ENCODE measurements at places on chromosomes 3 and 15.
A peak's percentile ranks its signal among the peaks of the same experiment; 100 is the strongest.

DNA sequence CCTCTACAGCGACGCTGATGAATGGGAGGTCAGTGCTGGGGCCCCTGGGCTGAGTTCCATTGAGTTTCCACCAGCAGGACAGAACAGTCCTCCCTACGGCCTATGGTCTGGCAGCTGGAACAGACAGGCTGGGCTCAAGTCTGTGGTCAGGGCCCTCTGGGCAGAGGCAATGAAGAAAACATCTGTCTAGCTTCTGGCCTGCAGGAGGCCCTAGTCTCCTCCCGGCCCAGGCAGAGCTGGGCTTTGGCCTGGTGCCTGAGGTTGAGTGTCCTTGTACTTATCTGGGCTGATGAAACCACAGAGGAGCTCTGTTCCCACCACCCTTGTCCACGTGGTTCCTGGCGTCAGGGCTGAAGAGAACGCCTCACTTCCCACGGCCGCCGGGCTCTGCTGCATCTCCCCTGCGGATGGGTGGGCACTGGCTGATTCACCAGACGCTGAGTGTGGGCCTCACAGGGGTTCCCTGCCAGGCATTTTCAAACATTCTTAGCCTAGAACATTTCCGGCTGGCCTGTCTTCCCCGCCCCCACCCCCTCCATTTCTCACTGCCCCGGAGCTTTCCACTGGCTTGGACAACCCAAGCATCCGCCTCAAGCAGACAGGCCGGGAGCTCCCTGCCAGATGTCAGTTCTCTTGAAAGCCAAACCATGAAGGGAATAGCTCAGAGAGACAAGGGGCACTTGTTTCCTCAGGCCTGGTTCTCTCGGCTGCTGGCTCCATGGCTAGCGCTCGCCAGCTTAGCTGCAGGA is 20.3 kb downstream of the PPCDC start:
- DNase-seq, result peak; percentile 93

DNA sequence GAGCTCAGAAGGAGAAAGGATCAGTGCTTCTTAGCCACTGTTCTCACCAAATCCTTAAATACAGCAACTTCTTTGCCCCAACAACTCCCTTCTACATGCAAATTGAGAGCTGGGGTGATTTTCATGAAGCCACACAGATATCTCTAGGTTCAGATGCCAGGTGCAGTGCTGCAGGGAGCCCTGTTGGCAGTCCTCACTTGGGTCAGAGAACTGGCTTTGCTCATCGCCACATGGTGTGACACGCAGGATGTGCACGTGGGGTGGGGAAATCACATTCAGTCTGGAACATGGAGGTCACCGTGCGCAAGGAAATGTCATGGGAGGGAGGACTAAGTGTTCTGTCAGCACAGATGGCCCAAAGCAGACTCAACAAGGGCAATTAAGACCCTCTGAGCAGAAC is 103.8 kb downstream of the WDR76 start:
- DNase-seq, result no peak

DNA sequence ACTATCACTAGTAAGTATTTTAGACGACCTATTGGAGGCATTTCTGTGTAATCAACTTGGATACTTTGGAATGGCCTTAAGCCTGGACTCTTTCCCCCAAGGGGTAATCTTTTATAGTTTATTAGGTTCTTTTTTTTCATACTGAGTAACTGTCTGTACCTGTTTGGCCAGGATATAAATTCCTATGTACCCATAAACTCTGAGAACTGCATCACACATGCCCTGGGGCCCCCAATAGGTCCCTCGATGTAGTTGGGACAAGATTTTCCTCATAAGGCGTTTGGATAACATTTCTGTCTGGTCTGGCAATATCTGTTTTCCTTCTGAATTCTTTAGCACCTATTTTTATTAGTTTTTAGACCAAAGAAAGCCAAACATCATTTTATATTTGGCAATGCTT is 86.4 kb upstream of the WNT7A start:
- no peak for DNase-seq

- DNase-seq, result no peak
Observed at GRCh38 chr3:4642611-4643010, 149.5 kb downstream of the ITPR1 start.

DNA sequence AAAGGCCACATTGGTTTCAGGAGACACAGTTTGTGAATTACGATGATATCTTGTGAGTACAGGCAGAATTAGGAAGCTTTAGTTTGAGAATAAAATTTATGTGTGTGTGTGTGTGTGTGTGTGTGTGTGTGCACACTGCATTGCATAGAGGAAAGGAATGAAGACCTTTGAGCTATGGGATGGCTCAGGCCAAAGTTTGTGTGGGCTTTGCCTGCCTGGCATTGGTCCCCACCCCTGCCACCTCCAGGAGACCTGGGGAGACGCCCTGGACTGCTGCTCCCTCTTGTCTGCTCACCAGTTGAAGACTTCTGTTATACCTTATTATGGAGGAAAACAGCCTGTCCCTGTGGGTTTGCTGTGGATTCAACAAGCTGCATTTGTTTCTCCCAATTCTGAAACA is 37.2 kb downstream of the TIGIT start:
- DNase-seq, result no peak

DNA sequence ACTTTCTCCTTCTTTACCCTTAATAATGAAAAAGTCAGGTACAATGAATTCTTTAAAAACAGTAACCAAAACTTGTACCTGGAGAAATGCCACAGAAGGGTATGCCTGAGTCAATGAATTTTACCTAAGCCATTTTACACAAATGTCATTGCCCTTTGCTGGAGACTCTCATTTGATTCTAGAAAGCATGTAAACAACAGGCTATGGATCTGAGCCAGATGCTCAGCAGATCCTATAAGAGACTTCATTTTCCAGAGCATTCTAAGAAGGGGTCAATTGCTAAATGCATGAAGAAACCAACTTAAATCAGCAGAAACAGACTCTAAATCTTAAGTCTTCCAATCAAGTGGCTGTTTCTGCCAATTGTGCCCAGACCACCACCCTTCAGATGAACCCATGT is 83.8 kb upstream of the GALNT15 start:
- no peak for DNase-seq

DNA sequence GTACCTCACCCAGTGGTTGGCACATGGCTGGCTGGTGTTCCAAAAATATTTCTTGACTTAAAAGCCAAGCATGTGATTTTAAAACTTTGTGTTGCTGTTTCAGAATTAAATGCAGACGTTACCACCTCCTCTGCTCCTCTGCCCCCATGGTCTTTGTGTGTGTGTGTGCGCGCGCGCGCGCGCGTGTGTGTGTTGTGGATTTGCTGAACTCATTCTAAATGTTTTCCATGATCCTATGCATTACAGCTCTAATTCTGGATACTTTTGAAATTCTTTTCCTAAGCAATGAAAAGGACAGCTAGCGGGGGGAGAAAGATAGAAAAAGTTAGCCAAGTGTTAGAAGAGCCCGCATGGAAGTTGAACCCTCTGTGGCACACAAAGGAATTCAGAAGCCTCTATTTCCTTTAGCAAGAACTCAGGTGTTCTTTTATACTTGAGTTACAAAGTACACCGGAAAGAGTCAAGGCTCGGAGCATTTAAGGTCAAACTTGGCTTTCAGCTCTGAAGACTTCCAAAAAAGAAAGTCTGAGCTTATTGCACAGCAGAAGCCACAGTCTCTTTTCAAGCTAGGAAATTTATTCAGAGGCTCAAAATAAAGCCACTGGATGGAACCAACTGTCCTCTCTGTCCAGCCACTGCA is 350.5 kb upstream of the TBL1XR1 start:
- DNase-seq, result no peak

DNA sequence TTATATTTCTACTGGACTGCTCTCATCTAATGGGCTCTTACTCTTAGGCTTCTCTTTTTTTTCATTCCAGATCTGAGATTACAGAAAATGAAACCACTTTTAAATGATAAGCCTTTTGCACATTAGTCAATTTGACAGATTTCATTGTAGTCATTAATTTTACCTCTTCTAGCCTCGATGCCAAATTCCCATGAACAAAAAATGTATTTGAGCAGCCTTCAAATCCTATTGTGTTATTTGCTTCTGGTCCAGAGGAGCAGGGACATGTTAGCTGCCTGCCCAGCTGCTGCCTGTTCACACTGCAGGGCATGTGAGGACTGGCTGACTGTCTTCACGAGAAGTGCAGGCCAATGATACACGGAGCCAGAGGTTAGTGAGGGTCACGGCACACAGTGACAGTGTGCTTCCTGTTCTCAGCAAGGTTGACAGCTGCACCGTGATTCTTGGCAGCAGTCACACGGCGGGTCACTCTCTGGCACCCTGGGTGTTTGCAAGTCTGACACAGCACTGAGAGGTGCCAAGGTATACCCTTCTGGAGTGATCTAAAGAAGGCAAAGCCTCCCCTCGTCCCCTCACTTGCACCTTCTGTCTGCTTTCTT is 40.8 kb downstream of the KAT2B start:
- no peak for DNase-seq

GRCh38 chr3:63202529-63202928 is 75.6 kb upstream of the SYNPR start:
- no peak for DNase-seq

DNA sequence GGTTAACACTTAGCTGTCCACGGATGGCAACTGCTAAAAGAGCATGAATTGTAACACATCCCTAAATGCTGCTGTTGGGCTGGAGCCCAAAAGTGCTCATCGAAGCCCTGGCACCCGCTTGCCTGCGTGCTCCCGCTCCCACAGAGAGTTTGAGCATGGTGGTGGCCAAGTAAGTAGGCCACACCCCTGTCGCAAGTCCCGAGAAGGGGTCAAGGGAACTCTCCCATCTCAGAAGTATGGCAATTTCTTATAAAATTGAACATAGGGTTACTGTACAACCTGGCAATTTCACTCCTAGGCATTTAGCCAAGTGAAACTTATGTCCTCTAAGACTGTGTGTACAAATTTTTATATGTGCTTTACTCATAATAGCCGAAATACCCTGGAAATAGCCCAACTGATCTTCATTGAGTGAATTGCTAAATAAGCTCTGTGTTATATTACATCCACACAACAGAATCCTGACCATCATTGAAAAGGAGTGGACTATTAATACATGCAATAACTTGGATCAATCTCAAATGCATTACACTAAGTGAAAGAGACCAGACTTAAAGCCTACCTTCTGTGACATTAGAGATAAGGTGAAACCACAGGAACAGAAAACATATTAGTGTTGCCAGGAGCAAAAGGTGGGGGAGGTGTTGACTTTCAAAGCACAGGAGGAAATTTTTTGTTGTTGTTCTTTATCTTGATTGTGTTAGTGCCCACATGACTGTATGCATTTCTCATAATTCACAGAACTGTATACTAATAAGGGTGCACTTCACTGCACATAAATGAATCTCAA is 1.5 kb upstream of the GCSAM start:
- DNase-seq, result no peak

GRCh38 chr15:40593165-40593564 is 884 bp upstream of the KNL1 start:
- no peak for DNase-seq

- DNase-seq, result peak; percentile 34
Observed at GRCh38 chr3:186746008-186746407, 28.8 kb downstream of the KNG1 start.

GRCh38 chr3:196454935-196455334 is 22.7 kb upstream of the UBXN7 start:
- no peak for DNase-seq

- no peak for DNase-seq
Observed at GRCh38 chr3:149585401-149585726, 72.5 kb downstream of the WWTR1 start.

DNA sequence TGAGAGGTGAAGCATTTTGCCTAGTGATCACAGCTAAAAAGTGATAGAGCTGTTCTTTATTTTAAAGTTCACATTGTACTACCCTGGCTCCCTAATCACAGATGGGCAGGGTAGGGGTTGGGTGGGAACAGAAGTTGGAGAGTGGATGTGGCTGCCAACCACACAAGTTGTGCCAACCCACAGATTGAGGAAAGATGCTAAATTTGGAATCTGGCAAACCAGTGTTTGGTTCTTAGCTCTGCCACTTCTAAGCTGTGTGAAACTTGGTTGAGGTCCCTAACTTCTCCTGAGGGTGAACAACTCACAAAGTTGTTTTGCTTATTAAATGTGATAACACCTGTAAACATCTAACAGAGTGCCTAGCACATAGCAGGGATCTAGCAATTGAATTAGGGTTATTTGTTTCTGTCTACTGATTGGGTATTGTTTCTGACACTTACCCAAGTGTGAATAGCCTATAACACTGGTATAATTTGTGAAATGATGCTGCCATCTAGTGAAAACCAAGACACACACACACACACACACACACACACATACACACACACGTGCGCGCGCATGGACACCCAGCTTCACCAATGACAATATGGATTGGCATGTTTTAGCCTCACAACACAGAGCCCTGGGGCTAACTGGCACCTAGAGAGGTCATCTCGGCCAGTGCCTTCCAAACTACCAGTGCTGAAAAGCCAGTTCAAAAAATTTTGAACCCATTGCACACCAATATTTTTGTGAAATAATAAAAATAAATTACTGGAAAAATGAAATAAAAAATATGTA is 25.3 kb downstream of the ADGRG7 start:
- no peak for DNase-seq

- DNase-seq, result no peak
Observed at GRCh38 chr3:182959474-182960350, 20.6 kb downstream of the DCUN1D1 start.

- no peak for DNase-seq
Observed at GRCh38 chr3:16888785-16889607, 4.2 kb downstream of the PLCL2 start.

DNA sequence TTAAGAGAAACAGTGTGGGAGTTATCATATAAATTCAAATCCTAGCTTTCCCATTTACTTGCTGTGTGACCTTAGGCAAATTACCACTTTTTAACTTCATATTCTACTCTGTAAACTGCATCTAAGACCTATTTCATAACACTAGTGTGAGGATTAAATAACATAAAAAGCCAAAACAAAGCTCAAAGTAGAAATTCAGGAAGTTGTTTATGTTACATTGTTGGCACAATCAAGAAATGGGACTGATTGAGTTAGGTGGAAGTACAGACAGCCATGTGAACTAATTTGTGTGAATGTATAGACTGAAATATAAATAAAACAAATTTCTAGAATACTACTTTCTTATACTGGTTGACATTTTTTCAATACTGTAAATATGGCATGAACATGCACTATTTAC is 131.7 kb downstream of the STAG1 start:
- DNase-seq, result no peak

GRCh38 chr3:101150504-101150903 is 157.3 kb upstream of the ABI3BP start:
- DNase-seq, result no peak

- DNase-seq, result no peak
Observed at GRCh38 chr15:60795889-60796288, 316.9 kb upstream of the ICE2 start.

- DNase-seq, result no peak
Observed at GRCh38 chr3:86954747-86955146, 36.2 kb downstream of the VGLL3 start.

DNA sequence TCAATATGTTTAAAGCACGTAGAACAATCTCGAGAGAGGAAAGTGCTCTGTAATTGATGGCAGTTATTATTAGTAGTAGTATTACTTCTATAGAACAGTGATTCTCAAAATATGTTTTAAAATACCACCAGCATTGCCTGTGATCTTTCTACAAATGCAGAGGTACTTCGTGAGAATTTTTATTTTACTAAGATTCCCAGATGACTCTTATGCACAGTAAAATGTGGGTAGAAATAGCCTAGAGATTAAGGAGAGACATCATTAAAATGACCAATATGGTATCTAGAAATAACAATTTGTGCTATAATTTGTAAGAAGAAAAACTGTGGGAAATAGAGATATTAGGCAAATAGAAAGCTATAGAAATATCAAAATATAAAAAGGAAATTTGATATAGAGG is 157.9 kb downstream of the SUCNR1 start:
- no peak for DNase-seq

All from kidney epithelial cell (primary cell).